ENCODE measurements at places on chromosomes 2 and 18. TPM values are rescaled to one million over a fixed set of nuclear protein-coding genes. Genes with fewer than 3 reads are reported as not detected.

IL1RN gene
- 0.34 TPM for polyA plus RNA-seq

IKZF2 gene
- 0.84 TPM for polyA plus RNA-seq

RTKN gene
- 18.0 TPM for polyA plus RNA-seq

SPP2 gene
- polyA plus RNA-seq = not detected

TPRKB gene
- 71.6 TPM for polyA plus RNA-seq

PDIA6 gene
- polyA plus RNA-seq = 32.0 TPM

FAM161A gene
- 0.84 TPM for polyA plus RNA-seq

KCNF1 gene
- polyA plus RNA-seq = 0.23 TPM

TDRD15 gene
- polyA plus RNA-seq = not detected

POMC gene
- polyA plus RNA-seq = 7.8 TPM

UGT1A1 gene
- polyA plus RNA-seq = not detected

NOL4 gene
- polyA plus RNA-seq = 0.06 TPM

GLI2 gene
- polyA plus RNA-seq = 1.4 TPM

FEV gene
- not detected for polyA plus RNA-seq

PAX3 gene
- polyA plus RNA-seq = not detected

DSG4 gene
- not detected for polyA plus RNA-seq

TXNL1 gene
- 77.1 TPM for polyA plus RNA-seq

RSAD2 gene
- polyA plus RNA-seq = 2.9 TPM

ABCG8 gene
- not detected for polyA plus RNA-seq

AQP12A gene
- polyA plus RNA-seq = not detected

ANKRD36 gene
- 4.1 TPM for polyA plus RNA-seq

KCTD1 gene
- 7.8 TPM for polyA plus RNA-seq

STAT4 gene
- 0.53 TPM for polyA plus RNA-seq

MLPH gene
- polyA plus RNA-seq = 60.3 TPM

CD207 gene
- 0.04 TPM for polyA plus RNA-seq

CABYR gene
- polyA plus RNA-seq = 0.10 TPM

SLC11A1 gene
- polyA plus RNA-seq = 4.5 TPM

AAMP gene
- 150 TPM for polyA plus RNA-seq

Data from heart left ventricle (tissue), 16 donors.